GM04504 (cell line): ENCODE measurements at places on chromosomes 11 and 22.

GRCh38 chr11:60844870-60845221, 2.9 kb downstream of the CCDC86 start:
- no peak for DNase-seq

DNA sequence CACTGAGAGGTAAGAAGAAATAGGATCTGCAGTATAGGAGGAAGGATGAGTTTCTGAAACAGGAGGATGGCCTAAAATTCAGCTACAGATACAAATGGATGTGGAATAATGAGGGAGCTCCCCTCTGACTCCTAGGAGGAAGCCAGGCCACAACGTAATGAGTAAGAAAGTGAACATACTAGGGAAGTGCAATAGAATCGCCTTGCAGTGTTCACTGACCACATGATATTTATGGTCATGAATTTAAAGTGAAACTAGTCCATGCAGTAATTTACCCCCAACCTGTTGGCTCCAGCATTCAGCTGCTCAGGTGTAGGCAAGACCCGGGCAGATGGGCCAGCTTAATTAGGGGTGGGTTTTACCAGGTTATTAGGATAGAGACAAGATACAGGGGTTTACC, 101.7 kb downstream of the DEUP1 start:
- no peak for DNase-seq

DNA sequence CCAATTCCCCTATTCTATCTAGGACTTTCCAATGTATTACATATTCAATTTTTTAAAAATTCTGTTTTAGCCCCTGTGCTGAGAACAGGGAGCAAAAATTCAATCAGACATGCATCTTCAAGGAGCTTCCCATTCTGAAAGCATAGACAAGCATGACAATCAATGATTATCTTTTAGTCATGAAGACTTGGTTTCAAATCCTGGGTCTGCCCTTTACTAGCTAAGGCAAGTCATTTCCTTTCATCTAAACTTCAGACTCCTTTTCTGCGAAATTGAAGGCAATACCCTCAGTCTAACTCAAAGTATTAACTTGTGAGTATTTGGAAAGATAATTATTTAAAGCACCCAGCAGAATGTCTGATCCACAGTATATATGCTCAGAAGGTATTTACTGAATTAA, 24.1 kb downstream of the PAK1 start:
- DNase-seq: no peak

- DNase-seq: no peak
Measured at GRCh38 chr22:27004434-27004833, 347.0 kb downstream of the MIAT start.

DNA sequence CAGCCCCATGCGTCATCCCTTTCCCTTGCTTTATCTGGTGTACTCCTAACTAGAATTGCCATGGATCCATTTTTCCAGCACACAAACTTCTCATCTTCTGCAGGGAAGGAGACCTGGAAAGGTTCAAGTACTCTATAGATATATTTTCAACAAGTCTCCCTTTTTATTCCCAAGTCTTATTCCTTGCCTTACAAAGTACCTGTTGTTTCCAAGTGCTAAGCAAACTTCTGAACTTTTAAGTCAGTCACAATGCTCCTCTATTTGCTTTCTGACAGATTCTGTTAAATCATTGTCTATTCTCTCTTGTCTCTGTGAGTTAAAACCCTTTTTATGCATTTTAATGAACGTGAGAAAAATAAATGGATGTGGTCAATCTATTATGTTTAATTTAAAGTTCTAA, 20.4 kb downstream of the CCDC73 start:
- no peak for DNase-seq

DNA sequence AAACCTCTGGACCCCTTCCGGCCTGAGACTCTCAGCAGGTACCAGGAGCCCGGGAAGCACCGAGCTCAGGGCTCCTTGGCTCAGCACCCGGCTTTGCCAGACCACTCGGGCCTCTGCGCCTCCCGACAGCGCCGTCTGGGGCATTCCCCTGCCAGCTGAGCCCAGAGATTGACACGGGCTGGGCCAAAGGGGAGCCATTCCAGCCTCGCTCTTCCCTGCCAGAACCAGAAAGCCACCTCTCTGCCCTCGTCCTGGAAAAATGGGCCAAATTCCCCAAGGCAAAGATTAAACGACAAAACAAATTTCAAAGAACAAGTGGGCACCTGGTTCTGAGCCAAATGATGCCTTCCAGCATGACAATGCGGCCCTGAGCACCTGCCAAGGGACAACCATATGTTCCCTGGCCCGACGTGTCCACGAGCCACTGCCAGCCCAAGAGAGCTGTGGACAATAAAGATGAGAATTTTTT, 59.3 kb downstream of the CELSR1 start:
- DNase-seq: no peak

- DNase-seq: no peak
Measured at GRCh38 chr11:94639901-94640721, 72.9 kb downstream of the PIWIL4 start.

GRCh38 chr22:36443198-36443770, 38.2 kb downstream of the TXN2 start:
- no peak for DNase-seq

GRCh38 chr11:6328321-6328720, 8.0 kb upstream of the CAVIN3 start:
- DNase-seq: no peak

- DNase-seq: no peak
Measured at GRCh38 chr22:46931414-46931813, 169.0 kb downstream of the TBC1D22A start.

GRCh38 chr11:35214792-35215193, 75.8 kb downstream of the CD44 start:
- DNase-seq: peak; percentile 85

DNA sequence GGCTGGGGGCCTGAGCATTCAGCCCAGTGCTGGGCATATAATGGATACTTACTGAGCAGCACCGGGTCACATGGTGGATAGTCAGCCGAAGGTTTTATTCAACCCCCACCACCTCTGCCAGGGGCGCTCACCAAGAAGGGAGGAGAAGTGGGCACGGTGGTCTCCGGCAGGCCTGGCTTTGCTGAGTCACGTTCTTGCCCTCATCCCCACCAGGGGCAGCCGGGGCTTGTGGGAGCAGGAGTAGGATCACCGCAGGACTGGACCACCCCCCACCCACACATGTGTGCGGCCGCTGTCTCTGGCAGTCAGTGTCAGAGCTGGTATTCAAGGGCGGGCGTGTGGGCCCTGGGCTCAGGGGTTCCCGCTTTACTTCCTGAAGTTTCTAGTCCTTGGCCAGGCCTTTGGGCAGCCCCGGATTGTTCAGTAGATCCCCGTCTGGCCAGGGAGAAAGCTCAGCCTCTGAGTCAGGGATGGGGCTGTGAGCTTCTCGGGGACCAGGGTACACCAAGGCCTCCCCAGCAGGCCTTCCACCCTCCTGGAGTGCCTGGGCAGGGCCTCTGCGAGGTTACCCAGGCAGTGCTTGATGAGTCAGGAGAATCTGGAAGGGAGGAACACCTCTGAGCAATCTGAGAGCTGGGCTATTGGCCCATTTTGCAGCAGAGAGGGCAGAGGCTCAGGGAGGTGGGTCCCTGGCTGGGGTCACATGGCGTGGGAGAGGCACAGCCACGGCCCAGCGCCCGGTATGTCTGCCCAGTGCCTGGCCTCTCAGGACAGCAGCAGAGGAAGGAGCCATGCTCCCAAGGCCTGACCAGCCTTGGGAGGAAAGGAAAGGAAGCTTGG, 60.6 kb downstream of the RTL6 start:
- no peak for DNase-seq

GRCh38 chr11:19117760-19118097, 761 bp downstream of the ZDHHC13 start:
- no peak for DNase-seq

DNA sequence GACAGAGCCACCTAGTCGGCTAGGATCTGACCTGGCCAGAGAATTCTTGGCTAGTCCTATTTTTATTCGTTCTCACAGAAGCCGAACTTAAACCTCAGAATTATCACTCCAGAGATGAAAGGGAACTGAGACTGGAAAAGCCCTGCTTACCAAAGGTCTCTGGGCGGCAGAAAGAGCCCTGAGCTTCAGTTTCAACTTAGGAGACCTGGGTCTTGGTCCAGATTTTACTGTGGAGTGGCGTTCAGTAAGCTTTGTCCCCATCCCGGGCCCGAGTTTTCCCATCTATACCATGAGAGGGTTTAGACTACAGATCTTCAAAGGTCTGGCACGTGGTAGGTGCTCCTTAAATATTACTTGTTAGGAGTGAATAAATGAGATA, 516 bp downstream of the NEU3 start:
- DNase-seq: no peak

DNA sequence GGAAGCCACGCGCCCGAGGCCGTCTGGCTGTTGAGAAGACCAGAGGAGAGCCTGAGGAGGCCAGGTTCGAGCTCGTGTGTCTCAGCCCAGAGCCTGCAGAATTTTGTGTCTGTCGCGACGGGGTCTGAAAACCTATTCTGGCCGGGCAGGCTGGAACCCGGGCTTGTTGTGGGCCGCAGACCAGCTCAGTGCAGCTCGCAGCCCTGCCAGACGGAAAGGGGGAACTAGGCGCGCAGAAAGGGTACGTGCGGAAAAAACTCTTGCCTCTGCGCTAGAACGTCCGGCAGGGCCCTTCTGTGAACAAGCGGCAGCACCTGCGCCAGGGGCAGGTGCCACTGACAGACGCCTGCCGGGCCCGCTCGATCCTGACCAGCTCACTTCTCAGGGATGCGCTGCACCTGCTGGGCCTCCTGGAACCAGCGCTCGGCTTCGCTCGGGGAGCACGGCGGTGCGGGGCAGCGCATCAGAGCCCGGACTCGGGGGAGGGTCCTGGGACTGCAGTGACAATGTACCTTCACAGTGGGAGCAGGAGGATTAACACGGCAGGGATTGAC, 409.3 kb downstream of the BRD1 start:
- no peak for DNase-seq

DNA sequence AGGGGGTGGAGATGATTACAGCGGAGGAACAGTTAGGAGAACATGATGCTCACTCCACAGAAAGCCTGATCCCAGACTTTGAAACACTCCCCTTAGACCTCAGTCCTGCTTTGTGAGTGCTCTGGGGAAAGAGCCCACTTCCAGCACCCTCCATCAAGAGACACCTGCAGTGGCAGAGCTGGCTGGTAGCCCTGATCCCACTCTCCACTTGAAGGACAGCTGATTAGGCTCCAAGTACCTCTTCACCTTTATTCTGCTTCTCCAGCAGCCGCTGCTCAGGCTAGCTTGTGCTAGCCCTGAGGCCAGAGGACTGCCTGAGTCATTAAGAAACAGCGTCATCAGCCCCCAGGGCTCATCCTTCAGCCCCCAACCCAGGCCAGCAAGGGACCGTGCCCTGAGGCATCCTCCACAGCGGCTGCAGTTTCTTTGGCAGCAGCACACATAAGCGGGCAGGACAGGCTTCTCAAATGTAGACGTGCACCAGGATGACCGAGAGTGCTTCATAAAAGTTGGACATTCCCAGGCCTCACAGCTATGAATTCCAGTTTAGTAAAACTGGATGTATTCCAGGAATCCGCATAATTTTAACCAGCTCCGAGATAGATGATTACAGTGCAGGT, 146.0 kb upstream of the TBCEL start:
- no peak for DNase-seq

GRCh38 chr11:3121931-3122774, 43.0 kb downstream of the OSBPL5 start:
- DNase-seq: no peak

- no peak for DNase-seq
Measured at GRCh38 chr11:27678242-27678641, 22.0 kb downstream of the BDNF start.
